ENCODE measurements at places on chromosomes 5 and 9.

GRCh38 chr9:127910613-127911205, 6.1 kb downstream of the ST6GALNAC4 start:
- DNase-seq = peak; percentile 36

- DNase-seq = no peak
Measured at GRCh38 chr5:141850786-141851185, 27.4 kb downstream of the PCDH1 start.

GRCh38 chr5:176647843-176648473, 674 bp downstream of the TSPAN17 start:
- no peak for DNase-seq

DNA sequence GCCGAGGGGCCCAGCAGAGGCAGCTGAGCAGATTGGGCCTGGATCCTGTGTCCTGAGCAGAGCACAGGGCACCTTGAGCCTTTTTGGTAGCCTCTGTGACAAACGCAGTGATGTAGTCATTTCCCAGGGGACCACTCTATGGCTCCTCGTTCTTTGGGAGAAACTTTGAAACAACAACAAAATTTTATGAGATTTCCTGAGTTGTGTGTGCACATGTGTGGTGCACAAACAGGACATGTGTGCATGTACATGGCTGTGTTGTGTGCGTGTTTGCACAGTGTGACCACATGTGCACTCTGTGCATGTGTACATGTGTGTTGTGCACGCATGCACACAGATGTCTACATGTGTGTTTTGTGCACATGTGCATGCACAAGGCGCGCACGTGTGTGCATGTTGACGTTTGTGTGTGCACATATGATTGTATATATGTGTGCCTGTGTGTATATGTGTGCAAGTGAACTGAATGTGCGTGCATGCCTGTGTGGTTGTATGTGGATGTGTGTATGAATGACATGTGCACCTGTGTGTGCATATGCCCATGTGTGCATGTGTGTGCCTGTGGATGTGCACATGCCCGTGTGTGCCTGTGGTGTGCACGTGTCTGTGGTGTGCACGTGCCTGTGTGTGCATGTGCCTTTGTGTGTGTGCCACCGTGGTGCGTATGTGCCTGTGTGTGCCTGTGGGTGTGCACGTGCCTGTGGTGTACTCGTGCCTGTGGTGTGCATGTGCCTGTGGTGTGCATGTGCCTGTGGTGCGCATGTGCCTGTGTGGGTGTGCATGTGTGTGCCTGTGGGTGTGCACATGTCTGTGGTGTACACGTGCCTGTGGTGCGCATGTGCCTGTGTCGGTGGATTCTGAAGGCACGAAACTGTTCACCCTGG, 221.6 kb downstream of the CACNA1B start:
- DNase-seq = no peak

DNA sequence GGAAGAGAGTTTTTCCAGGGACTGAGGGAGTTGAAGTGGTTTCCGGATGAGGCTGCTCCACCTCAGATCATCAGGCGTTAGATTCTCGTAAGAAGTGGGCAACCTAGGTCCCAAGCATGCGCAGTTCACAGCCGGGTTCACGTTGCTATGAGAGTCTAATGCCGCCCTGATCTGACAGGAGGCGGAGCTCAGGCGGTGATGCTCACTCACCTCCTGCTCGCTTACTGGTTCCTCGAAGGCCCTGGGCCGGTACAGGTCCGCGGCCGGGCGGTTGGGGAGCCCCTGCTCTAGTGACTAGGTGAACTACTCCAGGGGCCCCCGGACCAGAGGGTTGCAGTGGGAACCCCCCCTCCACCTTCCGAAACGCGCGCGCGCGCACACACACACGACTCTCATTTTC, 997 bp upstream of the RNF130 start:
- no peak for DNase-seq

- peak; percentile 35 for DNase-seq
Measured at GRCh38 chr9:35914301-35914807, 5.1 kb downstream of the SPAAR start.

GRCh38 chr9:135077497-135078200, 9.8 kb upstream of the OLFM1 start:
- DNase-seq = no peak

GRCh38 chr5:2983583-2984300, 232.3 kb upstream of the IRX2 start:
- no peak for DNase-seq

GRCh38 chr5:102368392-102368791, 72.3 kb upstream of the SLCO4C1 start:
- no peak for DNase-seq

- DNase-seq = peak; percentile 62
Measured at GRCh38 chr5:119343766-119344165, 12.1 kb upstream of the TNFAIP8 start.

DNA sequence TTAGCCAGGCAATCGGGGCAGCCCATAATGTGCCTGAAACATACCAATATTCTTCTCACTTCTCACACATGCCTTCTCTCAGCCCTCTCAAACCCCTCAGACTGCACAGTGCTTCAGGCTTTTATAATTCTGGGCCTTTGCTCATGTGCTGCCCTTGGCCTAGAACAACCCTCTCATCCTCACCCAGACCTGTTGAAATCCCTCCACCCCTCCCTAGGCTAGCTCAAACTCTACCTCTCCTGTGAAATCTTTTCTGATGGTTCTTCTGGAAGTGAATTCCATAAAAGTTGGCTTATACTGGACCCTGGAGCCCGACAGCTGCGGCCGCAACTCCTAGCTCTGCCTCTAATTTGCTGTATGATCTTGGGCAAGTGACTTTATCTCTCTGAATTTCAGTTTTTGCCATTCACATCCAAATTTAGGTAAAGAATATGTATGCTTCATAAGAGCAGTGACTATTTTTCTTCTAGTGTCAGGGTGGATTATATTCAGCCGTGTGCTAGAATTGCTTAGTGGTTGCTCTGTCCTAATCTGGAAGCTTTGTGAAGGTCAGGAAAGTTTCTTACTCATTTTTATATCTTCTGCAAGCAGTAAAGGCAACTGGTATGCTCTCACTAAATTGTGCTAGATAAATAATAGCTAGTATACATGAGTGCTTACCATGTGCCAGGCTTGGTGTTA, 221.4 kb downstream of the MAPKAP1 start:
- DNase-seq = no peak

- no peak for DNase-seq
Measured at GRCh38 chr9:95816716-95817115, 58.8 kb upstream of the ERCC6L2 start.

DNA sequence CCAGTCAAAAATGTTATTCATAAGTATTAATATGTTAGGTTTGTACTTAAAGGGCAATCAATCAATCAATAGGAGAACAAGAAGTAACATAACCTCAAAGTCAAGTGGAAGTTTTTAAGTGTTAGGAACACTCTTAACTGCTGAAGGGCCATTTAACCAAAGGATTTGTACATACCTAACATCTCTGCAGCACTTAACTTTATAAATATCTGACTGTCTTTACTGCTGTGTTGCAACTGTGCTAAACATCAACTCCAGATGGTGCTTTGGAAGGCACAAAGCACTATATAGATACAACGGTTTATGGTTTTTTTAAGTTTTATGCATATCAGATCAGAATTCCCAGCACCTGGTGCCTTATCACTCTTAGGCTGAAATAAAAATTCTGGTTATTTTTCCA, 604.9 kb upstream of the PTGER4 start:
- DNase-seq = no peak

GRCh38 chr5:43161244-43161643, 30.8 kb upstream of the NIM1K start:
- peak; percentile 8 for DNase-seq

- no peak for DNase-seq
Measured at GRCh38 chr5:106127985-106128384, 1542.8 kb downstream of the EFNA5 start.

GRCh38 chr9:91465420-91465819, 41.8 kb upstream of the NFIL3 start:
- no peak for DNase-seq

GRCh38 chr5:157390551-157391297, 69.3 kb upstream of the NIPAL4 start:
- DNase-seq = peak; percentile 60

DNA sequence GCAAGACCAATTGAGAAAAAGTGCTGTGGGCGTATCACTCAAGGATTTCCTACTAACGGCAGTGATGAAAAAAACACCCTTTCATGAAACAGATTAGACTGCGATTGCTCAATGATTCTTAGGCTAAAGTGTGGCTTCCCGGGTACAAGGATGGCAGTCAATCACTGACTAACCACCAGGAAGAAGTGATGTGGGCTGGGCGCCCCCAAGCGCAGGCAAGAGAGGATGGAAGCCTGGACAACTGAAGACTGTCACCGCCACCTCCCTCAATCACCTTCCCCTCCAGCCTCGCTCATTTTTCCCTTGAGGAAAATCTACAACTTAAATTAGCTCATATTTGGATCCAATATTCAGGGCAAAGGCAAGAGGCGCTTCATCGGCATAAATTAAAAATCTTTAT, 707.2 kb downstream of the MTRR start:
- no peak for DNase-seq

GRCh38 chr5:128020012-128020411, 63.6 kb upstream of the SLC12A2 start:
- DNase-seq = no peak

GRCh38 chr5:118967059-118967508, 21.3 kb downstream of the DTWD2 start:
- no peak for DNase-seq

GRCh38 chr9:37676411-37676830, 25.7 kb downstream of the FRMPD1 start:
- DNase-seq = no peak

DNA sequence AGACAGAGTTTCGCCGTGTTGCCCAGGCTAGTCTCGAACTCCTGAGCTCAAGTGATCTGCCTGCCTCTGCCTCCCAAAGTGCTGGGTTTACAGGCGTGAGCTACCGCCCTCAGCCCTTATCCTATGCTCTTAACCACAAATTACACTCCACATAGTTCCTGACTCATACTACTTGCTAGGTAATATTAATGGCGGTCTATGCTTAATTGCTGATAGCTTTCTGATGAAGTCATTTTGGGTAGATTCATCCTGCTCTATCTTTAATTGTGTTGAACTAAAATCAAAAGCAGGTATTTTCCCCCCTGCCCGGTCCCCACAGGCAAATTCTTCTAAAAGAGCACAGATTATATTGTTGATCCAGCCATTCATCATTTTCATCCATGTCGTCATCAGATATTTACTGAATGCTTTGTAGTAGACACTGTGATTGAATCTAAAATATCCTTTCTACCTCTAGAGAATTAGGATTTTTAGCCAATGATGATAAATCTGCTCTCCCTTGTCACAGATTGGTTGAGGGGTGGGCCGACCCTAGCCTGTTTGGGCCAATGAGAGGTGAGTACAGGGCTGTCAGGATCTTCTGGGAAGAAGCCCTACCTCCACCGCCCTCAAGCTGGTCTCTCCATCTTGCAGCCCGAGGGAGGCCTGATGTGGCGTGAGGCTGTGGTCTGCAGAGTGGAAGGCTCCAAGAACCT, 144.8 kb downstream of the NR3C1 start:
- DNase-seq = no peak

- DNase-seq = no peak
Measured at GRCh38 chr5:132837868-132838267, 7.4 kb upstream of the SHROOM1 start.

GRCh38 chr5:107876906-107877305, 206.2 kb upstream of the EFNA5 start:
- DNase-seq = no peak

DNA sequence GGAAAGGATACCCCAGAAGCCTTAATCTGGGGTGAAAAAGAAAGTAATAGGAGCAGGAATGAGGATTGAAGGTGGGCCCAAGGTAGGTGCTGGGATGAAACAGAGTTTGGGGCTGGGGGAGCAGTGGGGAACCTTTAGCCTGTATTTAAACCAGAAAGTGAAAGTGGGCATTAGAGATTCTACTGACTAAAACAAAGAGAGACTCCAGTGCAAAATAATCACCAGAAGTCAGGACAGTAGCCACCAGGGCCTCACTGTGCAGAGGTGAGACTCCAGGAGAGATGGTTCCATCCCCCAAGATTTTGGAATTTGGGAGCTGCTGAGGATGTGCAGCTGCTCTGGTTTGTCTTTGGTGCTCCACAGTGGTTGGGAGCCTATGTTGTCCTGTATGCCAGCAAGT, 13.1 kb downstream of the DNAJB5 start:
- DNase-seq = no peak

DNA sequence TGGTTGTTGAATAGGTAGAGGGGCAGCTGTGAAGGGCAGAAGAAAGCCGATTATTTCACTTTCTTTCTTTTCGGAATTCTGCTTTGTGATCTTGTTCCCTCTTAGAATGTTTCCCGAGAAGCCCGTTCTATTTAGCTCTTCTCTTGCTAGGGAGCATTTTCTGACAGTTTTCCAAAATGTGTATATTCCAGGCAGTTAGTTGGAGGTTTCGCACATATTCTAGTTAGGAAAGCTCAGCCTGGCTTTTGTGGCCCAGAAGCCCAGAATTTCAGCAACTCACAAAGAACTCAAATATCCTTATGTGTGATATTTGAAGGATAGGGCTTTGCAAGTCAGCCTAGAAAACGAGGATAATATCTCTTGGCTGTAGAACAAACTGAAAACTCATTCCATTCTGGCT, 461.0 kb upstream of the C9orf72 start:
- DNase-seq = no peak

DNA sequence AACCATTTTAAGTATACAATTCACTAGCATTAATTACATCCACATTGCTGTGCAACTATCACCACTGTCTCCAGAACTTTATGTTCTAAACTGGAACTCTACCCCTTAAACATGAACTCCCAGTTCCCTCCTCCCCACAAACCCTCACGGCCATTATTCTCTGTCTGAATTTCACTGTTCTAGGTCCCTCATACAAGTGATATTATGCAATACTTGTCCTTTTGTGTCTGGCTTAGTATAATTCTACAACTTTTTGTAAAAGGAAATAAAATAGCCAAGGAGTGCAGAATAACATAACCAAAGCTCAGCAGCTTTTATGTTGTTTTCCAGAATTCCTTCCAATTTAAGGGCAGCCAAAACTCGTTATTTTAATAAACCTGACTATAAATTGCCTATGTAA, 53.2 kb downstream of the NAA35 start:
- no peak for DNase-seq

- no peak for DNase-seq
Measured at GRCh38 chr5:17340819-17341218, 123.4 kb downstream of the BASP1 start.

GRCh38 chr5:135990528-135991255, 35.9 kb upstream of the LECT2 start:
- no peak for DNase-seq

DNA sequence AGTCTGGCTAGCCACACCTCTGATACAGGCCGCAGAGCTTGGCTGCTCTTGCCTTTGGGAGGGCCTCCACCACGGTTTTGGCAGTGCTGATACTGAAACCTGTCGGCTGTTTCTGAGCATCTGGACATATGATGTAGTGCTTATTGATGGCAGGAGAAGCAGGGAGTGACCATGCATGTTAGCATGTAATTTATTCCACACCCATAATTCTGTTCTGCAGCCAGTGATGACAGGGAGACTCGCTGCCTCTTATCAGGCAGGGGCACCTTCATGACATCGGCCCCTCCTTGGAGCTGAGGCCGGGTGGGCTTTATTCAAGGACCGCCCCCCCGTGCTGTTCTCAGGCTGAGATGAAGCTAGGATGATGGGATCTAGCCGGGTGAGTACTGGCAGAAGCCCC, 49.0 kb downstream of the OLFM1 start:
- no peak for DNase-seq

- DNase-seq = no peak
Measured at GRCh38 chr5:125424402-125425141, 678.1 kb upstream of the ZNF608 start.

- DNase-seq = peak; percentile 68
Measured at GRCh38 chr5:71887680-71888079, 168.6 kb downstream of the CARTPT start.

All from CD4-positive, alpha-beta T cell treated with Interleukin-21 for 1 hour (primary cell).